Bone marrow (tissue), 2 donors: ENCODE measurements at places on chromosomes 4 and X.

- DNase-seq, result no peak
These were observed 24.2 kb upstream of the P2RY8 start for GRCh38 chrX:1561164-1561563.

DNA sequence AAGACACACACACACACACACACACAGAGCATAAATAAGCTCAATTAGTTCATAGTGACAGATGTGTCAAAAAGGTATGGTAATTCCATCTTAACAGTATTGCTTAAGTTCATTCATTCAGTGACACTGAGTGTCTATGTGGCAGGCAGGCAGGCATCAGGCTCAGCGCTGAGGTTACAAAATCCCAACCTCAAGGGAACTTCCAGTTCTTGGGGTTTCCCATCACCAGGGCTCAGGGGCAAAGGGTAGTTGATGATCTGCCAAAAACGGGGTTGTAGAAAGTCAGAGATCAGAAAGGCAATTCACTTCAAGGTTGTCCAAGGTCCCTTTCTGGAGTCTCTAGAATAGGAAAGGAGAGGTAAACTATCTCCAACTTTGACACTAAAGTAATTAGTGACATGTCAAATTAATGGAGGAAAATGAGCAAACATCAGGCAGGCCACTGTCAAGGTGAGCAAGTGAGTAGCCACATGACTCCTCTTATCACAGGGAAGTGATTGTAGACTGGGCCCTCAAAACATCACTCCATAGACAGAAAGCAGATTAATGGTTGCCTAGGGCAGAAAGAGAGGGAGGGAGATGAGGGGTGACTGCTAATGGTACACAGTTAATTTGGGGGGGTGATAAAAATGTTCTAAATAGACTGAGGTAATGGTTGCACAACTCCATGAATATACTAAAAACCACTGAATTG lies 41.8 kb downstream of the GPC4 start:
- DNase-seq, result no peak

- DNase-seq, result no peak
These were observed 162.0 kb upstream of the ATP6AP2 start for GRCh38 chrX:40418813-40419195.

DNA sequence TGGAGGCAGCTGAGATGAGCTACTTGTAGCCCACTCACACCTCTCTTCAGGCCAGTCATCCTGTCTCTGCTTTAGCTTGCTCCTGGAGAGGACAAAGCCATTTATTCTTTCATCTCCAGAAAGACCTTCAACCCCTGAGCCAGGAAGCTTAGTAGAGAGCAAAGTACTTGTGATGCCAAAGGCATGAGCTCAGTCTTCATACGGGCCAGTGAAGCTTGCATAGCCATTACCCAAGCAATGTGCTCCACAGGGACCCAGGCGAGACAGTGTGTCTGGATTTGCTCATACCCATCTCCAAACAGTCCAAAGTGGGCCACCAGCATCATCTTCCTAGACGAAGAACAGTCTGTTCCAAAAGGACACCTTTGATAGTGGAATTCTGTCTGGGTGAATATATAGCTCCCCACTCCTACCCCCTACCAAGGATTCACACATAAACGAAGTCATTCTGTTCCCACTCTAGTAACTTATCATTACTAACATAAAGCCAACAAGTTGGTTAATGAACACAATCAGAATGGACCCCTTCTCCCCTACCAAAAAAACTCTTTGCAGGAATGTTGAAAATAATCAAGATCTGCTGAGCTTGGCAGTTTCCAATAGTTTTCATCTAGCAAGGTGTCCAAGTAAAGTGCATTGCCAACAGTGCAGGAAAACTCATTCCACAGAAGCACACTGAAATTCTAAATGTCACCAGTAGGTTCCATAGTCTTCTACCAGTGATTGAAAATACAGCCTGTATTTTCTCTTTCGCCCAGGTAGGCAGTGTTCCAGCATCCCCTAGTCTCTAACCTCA lies 6.7 kb downstream of the TNMD start:
- DNase-seq, result no peak

DNA sequence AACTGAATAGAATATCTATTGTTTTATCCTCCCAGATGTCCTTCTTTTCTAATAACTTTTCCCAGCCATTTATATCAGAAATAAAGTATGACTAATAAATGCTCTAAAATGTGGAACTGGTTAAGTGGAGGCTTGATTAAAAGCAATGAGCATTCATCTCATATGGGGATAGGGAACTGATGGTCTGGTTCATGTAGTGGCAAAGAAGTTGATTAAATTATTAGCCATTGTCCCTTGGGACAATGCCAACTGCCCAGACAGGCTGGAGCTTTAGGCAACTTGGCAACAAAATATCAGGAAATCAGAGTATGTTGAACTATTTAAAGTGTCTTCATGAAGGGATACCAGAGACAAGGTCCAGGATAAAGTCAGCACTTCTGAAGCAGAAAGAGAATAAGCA lies 24.2 kb downstream of the TRO start:
- DNase-seq, result no peak

DNA sequence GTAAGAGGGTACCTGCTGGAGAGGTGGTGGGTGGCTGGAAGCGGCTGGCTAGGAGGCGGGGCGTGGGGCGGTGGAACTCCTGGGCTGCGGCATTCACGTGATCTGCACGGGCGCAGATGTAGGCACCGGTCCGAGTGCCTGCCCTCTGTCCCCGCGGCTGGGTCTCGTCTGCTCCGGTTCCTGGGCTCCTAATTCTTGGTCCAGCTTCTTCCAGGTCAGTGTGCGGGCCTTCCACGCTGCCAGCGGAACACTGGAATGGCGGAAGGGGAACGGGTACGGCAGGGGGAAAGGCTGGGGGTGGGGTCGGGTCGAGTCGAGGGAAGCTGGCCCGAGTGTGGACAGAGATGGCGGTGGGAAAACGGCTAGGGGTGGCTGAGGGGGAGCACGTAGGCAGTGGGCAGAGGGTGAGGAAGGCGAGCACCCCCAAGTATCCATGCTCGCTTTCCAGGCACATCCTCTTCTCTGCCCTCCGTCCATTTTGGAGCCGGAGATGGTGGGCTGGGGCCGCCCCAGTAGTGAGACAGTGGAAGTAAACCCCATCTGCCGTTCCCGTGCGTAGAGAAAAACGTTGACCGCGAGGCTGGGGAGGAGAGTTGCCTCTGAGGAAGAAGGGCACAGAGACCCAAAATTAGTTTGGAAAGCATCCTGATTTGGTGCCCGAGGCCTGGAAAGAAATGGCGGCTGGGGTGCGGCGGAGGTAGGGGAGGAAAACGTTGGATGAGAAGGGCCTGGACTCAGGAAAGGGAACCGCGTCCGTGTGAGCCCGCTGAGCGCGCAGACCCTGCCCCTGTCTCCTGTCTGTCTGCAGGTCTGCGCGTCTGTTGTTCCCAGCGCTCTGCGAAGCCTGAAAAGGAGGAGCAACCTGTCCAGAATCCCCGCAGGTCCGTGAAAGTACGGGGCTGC lies at the start of gene TCEAL4:
Gene TCEAL4, plus strand, starts transcription at position 105 of the 903 bp plus-strand sequence. CDS start 1,161 bp downstream, outside the sequence.
- no peak for DNase-seq

GRCh38 chr4:107850438-107850837 lies 25.7 kb downstream of the SGMS2 start:
- DNase-seq, result no peak

DNA sequence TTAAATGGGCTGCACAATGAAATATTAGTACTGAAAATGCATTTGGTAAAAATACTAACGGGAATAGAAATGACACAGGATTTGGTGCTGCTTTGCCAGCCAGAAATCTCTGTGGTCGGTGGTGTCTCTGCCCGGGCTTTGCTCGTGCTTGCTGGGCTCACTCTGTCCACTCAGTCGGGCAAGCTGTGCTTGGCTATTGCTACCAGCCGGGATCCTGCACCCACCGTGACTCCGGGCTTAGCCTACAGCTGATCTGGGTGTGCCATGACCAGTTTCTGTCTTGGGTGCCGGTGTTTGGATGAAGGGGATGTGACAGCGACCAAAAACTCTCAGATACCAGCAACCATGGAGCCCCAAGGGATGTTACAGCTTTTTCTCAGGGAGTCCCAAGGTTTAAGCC lies 487.7 kb downstream of the TECRL start:
- DNase-seq, result no peak

DNA sequence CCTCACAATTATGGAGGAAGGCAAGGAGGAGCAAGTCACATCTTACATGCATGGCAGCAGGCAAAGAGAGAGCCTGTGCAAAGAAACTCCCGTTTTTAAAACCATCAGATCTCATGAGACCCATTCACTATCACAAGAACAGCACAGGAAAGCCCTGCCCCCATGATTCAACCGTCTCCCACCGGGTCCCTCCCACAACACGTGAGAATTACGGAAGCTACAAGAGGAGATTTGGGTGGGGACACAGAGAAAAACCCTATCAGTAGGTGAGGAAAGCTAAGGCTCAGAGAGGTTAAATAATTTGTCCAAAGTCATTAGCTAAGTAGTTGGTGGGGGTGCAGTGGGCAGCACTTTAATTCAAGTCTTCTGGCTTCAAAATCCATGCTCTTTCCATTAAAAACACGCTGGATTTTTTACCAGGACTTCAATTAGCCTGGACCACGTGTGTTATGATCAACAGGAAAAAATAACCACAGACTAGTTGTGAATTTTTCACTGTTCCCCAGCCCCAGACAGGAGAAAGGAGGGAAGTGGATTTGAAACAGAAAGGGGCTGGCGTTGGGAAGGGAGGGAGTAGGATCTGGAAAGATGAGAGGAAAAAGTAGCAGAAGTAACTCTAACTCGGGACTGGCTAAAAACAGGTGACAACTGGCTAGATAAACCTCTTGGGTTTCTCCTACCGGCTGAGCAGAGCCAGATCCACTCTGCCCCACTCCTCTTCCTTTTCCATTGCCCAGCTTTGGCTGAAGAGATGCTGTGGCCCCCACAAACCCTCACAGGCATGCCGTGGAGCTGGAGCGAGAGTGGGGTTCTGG lies 986 bp downstream of the MTMR8 start:
- DNase-seq, result no peak

DNA sequence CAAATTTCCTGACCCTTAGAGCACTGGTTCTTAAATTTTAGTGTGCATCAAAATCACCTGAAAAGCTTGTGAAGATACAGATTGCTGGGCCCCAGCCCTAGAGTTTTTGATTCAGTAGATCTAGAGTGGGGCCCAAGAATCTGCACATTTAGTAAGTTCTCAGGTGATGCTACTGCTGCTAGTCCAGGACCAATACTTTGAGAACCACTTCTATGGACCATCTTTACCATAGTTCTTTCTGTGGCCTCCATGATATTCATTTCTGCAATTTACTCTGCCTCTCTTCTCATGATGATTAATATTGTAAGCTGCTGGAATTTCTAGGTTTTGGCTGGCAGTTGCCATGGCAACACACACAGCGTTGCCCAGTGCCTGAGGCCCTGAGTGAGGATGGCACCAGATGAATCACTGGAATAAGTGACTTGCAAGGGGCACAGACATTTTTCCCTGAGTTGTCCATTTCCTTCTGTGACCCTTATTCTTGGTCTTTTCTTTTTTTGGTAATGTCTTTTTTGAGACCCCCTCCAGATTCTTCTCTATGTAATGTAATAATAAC lies 83.6 kb downstream of the PPP1R2C start:
- DNase-seq, result no peak

DNA sequence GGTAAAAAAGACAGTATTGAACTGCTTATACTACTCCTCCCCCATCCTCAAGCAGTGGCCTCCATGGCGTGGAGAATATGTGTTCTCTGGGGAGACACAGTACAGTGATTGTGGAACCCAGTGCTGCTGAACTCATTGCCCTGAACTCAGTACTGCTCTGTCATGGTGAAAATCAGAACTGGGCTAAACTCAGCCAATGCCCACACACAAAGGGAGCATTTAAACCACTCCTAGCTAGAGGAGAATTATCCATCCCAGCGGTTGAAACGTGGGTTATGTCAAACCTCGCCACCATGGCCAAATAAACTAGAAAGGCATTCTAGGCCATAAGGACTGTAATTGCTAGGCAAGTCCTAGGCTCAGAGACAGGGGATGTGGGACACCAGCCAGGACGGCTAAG lies 131.8 kb downstream of the SPOCK3 start:
- no peak for DNase-seq

DNA sequence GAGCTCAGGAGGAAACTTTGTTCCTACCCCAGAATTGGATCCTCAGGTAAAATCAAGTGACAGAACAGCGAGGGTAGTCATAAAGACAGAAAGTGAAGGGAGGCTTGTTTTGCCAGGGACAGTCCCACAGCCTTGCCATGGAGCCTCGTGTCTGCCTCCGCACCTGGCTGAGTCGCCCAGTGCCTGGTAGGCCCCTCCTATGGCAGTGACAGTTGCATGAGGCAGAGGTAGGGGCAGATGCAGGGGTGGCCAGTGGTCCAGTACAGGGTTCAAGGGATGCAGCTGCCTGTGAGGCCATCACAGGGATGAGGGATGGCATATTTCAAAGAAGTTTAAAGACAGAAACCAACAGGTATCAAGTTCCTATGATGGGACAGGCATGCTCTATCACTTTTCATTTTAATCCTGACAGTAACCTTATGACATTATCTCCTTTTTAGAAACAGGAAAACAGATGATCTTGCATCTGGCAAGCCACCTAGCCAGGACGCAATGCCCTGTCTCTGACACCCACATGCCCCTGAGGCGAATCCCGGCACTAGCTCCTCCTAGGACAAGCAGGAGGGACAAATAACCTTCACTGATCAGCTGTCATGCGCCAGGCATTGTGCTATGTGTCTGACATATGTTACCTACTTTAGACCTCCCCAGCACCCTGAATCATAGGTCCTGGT lies 127.4 kb upstream of the ENPP6 start:
- no peak for DNase-seq

DNA sequence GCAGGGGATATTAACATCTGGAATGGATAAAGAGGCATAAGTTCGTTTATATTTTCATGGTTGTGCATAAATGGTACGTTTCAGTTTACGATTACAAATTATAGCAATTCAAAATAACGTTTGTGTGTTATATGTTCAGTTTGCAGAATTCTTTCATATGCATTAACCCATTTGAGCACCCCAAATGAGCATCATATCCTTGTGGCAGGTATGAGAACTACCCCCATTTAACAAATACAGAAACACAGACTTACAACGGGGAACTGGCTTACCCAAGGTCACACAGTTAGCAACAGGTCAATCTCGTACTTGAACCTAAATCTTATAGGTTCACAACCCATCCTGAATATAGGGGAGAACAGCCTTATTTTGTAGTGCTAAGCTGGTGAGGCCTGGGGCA lies 33.1 kb downstream of the EDNRA start:
- DNase-seq, result no peak

DNA sequence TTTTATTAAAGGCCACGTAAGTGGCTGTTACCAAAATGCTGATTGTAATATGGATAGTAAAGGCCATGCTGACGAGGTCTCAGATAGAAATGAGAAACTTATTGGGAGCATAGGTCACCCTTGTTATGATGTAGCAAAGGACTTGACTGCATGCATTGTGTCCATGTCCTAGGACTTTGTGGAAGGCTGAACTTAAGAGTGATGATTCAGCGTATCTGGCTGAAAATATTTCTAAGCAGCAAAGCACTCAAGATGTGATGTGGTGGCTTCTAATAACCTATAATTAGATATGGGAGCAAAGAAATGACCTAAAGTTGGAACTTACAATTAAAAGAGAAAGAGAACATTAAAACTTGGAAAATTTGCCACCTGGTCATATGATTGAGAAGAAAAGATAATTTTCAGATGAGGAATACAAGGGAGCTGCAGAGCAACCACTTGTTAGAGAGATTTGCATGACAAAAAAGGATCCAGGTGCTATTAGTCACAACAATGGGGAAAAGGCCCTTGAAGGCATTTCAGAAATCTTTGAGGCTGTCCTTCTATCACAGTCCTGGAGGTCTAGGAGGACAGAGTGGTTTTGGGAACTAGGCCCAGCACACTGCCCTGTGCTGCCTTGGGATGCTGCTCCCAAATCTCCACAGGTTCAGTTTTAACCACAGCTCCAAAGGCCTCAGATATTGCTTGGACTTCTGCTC lies 793.7 kb upstream of the LCORL start:
- DNase-seq, result no peak
